Suppressor macrophage (primary cell): ENCODE measurements at places on chromosomes 7 and 10.

- DNase-seq: no peak
These were observed 79.7 kb downstream of the FRMPD2 start for GRCh38 chr10:48194830-48195229.

GRCh38 chr10:18164093-18164492, 23.9 kb downstream of the CACNB2 start:
- DNase-seq: no peak

DNA sequence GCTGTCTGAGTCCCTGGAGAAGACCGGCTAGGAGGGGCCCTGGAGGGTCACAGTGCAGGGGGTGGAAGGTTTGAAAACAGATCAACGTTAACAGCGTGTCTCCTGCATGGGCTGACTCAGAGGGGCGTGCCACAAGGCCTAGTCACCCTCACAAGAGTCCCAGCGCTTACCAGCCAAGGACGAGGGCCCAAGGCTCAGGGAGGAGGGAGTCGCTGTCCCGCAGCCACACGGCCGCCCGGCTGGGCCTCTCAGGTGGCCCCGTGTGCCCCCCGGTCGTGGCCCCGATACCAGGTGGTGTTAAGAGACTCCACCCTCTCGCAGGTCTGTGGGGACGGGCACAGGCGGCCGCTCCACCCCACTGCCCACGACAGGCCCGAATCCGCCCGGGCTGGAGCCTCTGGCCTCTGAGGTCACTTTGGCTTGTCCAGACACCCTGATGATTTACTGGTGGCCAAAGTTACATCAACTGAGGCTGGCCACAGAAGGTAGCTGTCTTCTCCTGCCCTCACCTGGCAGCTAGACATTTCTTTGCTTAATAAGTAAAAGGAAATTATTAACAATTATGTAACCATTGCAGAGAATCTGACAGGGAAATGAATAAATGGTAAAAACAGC, 34.0 kb downstream of the FAM20C start:
- no peak for DNase-seq

DNA sequence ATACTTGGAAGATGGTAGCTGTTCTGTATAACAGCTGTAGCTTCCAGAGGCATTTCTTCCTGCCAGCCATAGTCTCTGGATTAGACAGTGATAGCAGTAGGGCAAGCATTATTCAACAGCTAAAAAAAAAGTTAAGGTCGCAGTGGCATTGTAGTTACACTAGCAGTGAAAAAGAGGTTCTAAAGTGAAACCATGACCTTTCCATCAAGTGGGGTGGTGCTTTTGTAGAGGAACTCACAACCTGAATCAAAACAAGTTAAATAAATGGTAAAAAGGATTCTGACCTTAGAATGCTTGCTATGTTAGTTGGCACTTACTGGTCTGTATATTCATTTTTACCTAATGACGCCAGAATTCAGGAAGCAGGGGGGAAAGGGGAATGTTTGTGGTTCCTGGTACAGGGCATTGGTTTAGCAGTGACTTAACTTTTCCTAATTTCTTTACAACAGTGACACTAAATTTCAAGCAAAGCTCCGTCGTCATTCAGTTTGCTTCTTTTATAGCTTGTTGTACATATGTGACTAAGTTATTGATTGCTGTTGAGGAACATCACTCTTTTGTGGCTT, 55.0 kb downstream of the GBF1 start:
- peak; percentile 7 for DNase-seq

GRCh38 chr7:20089431-20089830, 127.8 kb downstream of the MACC1 start:
- no peak for DNase-seq

- no peak for DNase-seq
These were observed 132.1 kb downstream of the TACC2 start for GRCh38 chr10:122121059-122121458.

DNA sequence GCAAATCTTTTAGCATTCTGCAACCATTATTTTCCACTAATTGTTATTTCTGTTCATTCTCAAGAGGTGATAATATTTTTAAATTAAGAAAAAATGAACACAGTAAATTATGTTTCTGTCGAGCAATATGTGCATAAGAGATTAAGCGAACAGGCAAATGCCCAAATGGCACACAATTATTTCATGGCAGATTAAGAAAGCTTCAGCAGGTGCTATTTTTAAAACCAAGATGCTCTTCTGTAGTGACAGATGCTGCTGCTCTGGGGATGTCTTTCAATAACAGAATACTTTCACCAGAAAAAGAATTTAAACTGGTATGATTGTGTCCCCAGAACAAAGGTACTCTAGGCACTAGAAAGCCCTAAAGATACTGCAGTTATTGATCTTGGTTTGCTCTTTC, 412.7 kb upstream of the SORCS1 start:
- DNase-seq: no peak

GRCh38 chr7:148535217-148535616, 55.3 kb upstream of the C7orf33 start:
- peak; percentile 73 for DNase-seq

DNA sequence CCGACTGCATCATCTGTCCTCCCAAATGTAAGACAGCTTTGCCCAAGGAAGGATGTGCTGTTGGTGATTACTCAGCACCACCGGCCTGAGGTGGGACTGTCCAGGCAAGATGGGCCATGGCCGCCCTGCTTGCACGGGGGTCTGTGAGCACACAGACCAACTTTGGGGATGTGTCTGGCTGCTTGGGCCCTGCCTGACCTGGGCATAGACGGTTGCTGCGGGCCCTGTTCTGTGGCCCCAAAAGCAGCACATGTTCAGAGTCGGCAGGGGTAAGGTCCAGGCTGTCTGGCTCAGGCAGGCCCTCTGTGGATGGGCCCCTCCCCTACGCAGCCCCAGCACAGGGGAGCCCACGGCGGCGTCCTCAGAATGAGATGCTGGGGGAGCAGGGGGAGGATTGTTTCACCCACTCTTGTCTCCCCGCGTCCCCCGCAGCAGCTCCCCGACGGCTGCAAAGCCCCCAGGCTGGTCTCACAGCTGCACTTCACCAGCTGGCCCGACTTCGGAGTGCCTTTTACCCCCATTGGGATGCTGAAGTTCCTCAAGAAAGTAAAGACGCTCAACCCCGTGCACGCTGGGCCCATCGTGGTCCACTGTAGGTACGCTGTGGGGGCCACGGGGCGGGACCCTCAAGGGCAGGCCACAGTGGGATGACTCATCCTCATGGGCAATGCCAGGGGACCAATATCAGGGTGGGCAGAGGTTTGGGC, 58.4 kb downstream of the MKI67 start:
- no peak for DNase-seq

- DNase-seq: no peak
These were observed 31.1 kb upstream of the TOMM7 start for GRCh38 chr7:22853674-22854157.

DNA sequence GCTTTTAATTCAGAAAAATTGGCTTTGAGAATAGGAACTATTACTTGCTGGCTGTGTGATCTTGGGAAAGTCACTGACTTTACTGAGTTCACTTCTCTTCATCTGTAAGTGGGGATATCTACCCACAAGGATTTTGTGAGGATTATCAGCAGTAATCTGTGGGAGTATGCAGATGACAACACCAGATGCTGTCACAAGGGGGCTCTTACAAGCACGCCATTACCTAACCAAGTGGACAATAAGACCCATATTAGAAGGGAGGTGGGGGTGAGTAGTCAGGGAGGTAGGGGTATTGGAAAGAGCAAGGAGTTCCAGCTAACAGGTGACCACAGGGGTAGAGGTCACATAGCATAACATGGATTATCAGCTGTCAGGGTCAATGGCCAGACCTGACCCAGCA, 569.4 kb downstream of the SUGCT start:
- DNase-seq: no peak

DNA sequence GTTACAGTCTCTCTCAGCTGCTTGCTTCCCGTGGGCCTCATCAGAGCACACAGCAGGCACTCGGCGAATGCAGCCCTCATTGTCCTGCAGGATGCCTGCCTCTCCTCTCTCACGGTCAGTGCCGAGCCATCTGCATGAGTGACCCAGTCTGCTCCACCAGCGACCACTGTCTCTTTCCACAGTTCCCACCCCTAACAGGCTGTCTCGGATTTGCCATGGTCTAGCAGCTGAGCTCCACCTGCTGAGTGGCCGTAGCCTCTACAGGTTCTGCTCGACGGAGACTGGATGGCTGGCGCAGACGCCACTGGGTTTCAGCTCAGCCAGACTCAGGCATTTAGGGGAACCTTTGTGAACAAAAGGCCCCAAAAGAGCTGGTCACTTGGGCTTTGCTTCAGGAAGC, 209.4 kb upstream of the FOXK1 start:
- no peak for DNase-seq

- DNase-seq: no peak
These were observed 40.9 kb downstream of the DLD start for GRCh38 chr7:107931740-107932515.

DNA sequence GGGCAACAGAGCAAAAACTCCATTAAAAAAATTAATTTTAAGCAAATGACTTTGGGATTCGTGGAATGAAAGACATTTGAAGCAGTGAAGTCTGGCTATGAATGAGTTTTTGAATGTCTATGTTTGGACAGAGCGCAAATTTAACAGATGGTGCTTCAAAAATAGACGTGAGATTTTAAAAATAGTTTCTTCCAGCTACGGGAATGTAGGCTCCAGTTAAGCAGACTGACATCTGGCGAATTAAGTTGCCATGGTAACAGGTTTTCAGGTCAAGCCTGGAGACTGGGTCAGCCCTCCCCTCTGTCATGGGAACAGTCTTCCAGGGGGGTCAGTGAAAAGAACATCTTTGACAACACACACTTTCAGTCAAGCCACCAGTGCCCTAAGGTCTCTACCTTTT, 62.0 kb downstream of the MYOF start:
- no peak for DNase-seq

DNA sequence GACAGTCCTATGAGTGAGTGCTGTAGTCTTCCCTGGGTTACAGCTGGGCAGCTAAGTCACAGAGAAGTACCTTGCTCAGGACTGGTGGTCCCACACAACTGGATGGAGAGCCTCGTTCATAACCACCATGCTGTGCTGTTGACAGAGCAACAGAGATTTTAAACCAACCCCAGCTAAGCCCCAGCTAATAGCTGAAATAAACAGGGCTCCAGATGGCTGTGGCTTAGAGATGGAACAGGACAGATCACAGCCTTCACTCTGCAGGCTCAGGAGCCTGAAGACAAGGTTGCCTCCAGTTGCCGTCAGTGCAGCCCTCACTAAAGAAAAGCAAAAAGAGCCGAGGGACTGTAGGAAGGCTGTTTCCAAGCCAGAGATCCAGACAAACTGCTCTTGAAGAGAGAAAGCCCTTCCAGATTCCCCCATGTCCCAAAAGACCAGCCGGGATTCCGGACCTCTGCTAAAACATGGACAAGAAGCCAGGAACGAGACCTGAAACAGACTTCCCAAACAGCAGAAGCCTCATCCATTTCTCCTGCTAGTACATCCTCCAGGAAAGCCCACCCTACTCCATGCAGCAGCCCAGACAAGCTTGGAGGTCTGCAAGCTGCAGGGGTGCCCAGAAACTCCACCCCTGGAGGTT, 4.2 kb downstream of the HTRA1 start:
- DNase-seq: no peak

GRCh38 chr7:96397936-96398598, 76.2 kb upstream of the SLC25A13 start:
- no peak for DNase-seq

DNA sequence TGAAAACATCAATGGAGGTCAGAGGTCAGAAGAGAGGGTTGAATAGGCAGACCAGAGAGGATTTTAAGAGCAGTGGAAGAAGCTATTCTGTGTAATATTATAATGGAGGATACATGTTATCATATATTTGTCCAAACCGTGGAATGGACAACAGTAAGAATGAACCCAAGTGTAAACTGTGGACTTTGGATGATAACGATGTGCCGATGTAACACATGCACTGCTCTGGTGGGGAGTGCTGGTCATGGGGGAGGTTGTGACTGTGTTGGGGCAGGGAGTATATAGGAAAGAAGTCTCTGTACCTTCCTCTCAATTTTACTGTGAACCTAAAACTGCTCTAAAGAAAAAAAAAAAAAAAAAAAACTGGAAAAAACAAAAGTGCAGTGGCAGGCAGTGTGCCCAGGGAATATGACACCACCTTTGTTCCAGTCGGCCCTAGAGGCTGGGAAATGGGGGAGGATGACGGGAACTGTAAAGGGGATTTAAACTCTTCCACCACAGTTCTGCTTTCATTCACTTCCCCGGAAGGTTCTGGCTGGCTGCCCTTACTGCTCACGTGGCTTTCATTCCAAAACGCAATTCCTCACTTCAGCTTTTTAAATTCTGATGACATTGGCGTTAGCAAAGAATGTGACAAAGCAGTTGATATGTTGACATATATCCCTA, 113.7 kb upstream of the ANKRD1 start:
- DNase-seq: peak; percentile 83

- no peak for DNase-seq
These were observed 52.3 kb upstream of the TMEM229A start for GRCh38 chr7:124085179-124085578.

GRCh38 chr7:106777674-106778299, 87.3 kb upstream of the PIK3CG start:
- DNase-seq: peak; percentile 90

GRCh38 chr7:151880688-151881087, 3.8 kb upstream of the PRKAG2 start:
- DNase-seq: no peak

GRCh38 chr10:22711373-22711772, 3.0 kb downstream of the PIP4K2A start:
- DNase-seq: no peak

DNA sequence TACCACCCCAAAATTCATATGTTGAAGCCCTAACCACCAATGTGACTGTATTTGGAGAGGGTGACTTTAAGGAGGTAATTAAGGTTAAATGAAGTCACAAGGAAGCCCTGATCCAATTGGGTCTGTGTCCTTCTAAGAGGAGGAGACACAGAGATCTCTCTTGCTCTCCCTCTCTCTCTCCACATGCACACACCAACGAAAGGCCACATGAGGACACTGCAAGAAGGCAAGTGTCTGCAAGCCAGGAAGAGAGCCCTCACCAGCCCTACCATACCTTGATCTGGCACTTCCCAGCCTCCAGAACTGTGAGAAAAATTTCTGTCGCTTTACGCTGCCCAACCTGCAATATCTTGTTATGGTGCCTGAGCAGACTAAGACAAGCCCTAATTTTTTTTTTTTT, 56.0 kb upstream of the NEBL start:
- no peak for DNase-seq

GRCh38 chr7:5359344-5359743, 64.3 kb downstream of the TNRC18 start:
- DNase-seq: no peak

GRCh38 chr10:75406462-75407223, 5.1 kb upstream of the ZNF503 start:
- DNase-seq: no peak

- no peak for DNase-seq
These were observed 2.1 kb upstream of the DHX32 start for GRCh38 chr10:125883211-125883610.

DNA sequence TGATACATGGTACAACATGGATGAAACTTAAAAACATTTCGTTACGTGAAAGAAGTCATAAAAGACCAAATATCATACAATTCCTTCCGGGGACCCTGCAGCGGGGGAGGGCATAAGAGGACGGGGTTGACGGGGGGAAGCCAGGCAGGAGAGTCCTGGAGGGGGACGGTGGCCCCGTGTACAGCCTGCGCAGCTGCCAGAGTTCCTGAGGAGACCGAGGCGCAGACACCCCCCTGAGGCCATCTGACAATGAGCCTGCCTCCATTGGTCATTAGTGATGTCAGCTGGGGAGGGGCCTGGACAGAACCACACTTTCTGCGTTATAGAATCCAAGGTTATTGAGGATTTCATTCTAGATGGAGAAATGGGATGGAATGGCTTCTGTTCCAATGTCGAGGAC, 47.2 kb downstream of the PRKAG2 start:
- DNase-seq: no peak
